ENCODE measurements at places on chromosomes 2 and 18.

- no peak for DNase-seq
Measured at GRCh38 chr18:76126327-76126726, 368.7 kb downstream of the ZNF516 start.

DNA sequence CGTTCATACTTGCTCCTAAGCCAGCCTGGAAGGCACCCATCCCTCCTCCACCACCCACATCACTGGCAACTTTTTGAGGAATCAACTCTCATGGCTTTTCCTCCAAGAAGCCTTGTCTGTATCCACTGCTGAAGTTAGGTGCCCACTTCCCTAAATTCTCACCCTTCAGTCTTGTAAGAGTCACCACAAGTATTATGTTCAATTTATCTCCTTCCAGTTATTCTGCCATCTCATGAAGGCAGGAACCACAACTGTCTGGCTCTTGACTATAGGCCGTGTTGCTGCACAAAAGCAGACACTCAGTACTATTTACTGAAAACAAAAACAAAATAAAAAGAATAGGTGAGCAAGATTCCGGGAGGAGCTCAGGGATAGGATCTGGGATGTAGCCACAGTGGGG is 234.8 kb downstream of the CYRIA start:
- DNase-seq = no peak

GRCh38 chr18:22463076-22463475 is 45.4 kb upstream of the CTAGE1 start:
- no peak for DNase-seq

- DNase-seq = no peak
Measured at GRCh38 chr18:50924372-50924771, 43.5 kb upstream of the ELAC1 start.

DNA sequence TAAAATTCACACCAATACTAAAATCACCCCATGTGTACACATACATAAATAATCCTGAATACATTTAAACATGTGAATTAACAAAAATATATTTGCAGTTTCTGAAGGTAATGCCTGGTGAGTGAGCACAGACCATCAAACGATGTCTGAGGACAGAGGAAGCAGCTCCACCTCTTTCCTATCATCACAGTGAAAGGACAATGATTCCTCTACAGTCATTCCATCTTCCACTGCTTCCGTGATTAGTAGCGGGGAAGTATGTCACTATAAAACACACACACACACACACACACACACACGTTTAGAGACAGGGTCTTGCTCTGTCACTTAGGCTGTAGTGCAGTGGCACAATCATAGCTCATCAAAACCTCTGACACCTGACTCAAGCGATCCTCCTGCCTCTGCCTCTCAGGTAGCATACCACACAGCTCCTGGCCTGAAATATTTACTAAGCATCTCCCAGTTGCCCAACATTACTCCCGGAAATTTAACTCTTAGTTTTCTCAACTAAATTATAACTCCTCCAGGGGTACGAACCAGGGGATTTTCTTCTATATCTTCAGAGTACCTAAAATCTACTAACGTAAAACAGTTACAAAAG is 12.8 kb downstream of the FAM210A start:
- DNase-seq = no peak

- DNase-seq = no peak
Measured at GRCh38 chr2:233811087-233811486, 33.0 kb downstream of the MROH2A start.

- DNase-seq = no peak
Measured at GRCh38 chr2:67716895-67717396, 319.8 kb downstream of the ETAA1 start.

GRCh38 chr2:217947383-217948350 is 55.1 kb downstream of the TNS1 start:
- DNase-seq = no peak

- DNase-seq = peak; percentile 92
Measured at GRCh38 chr2:196160101-196160500, 11.3 kb downstream of the STK17B start.

DNA sequence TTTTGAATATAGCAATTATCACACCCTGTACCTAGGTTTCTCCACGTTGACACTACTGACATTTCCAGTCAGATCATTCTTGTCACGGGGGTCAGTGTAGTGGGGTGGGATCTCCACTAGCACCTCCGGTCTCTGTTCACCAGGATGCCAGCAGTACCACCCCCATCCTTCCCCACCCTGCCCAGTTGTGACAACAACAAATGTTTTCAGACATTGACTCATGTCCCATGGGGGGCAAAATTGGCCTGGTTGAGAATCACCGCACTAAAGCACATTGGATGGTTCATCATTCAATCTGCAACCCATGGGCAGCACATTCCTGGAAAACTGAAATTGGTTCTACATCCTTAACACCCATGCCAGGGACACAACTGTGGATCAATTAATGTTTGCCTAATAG is 32.3 kb downstream of the FEZ2 start:
- no peak for DNase-seq

DNA sequence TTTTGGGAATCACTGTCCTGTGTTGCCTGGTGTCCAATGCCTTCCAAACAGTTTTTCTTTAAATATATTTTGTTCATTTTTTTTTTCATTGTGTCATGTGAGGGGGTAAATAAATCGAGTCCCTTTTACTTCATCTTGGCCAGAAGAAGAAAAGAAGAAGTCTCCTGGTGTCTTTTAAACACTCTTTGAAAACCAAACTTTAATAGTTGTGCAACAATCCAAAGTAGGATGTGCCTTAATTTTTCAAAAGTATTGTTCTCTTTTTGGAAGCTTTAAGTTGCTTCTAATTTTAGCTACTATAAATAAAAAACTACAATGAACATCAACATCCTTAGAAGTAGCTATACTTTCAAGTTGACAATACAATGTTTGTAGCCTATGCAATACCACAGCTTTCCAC is 154.9 kb downstream of the ATAD2B start:
- DNase-seq = no peak

DNA sequence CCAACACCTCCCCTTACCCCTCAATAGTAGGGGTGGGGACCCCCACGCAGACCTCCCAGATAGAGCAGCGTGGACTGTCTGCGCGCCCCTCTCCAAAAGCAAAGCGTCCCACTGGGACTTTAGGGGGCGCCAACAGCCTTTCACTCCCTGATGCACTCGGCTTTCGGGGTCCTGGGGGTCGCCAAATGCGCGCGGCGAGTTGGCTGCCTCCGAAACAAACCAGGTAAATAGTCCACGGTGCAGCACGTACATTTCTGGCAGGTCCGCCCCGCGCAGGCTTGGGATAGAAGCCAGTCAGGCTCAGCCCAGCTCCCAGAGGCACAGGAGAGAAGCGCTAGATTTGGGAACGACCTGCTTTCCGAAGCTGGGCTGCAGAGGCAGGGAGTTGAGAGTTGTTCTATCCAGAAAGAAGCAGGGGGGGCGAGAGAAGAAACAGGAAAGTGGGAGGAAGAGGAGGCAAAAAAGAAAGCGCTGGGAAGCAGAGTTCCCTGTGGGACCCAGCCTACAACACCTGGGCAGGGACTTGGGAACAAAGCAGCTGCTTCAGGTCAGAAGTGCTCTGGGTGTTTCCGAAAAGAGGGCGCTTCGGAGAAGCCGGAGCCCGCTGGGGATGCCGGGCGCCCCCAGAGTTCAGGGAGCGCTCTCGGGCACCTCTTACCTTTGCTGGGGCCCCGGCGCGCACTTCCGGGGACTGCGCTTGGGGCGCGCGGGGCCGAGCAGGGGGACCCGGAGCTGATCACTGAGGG is 544 bp downstream of the EVA1A start:
- no peak for DNase-seq

DNA sequence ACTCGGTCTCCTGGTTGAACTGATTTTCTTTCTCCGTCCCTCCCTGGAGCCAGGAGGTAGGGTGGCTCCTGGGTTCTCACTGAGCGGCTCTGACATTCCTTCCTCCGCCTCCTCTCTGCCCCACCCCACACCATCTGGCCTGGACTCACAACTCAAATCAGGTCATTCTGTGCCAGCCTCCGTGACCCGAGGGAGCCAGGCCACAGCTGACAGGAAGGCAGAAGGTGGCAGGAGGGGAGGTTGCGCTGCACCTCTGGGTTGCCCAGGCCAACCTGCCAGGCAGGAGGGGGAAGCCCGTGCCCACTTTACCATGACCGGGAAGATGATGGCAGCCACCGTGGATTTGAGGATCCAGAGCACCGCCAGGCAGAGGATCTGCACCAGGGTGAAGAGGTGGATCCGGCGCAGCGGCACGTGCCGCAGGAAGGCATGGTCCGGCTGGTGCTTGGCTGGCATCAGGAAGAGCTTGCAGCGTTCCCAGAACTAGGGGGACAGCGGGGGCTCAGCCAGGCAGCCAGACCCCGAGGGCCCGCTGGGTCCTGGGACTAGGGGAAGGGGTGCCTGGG is 28.3 kb downstream of the MTHFD2 start:
- no peak for DNase-seq

DNA sequence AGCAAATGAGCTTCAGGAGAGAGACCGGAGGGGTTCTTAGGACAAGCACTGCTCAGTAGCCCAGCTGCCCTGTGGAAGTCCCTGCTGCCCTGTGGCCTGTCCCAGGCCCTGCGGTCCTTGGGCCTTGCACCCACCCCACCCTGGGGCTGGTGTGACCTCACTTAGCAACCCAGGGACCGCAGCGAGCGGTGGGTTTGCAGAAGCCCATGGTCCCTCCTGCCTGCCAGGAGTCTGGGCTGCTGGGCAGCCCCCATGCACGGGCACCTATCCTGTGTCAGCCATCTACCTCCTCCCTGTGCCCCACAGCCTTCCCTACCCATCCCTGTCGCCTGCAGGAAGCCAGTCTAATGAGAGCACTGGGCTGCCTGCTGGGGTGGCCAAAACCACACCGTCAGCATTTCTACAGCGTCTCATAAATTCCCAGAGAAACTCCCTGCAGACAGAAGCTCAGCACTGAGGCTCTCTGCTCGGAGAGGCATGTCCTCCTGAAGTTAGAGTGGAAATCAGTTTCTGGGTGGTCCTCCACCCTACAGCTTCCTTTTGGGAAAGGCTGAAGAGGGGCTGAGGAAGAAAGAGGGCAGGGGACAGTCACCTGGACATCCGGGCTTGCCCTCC is 231.1 kb upstream of the HS6ST1 start:
- DNase-seq = no peak

GRCh38 chr2:233408366-233409285 is 54.3 kb downstream of the DGKD start:
- DNase-seq = no peak
